A549 treated with AZD2906 at 1 μM for 4 hours (cell line): ENCODE measurements at places on chromosomes 1 and 21. TPM values are rescaled to one million over a fixed set of nuclear protein-coding genes. Genes with fewer than 3 reads are reported as not detected.

SPRR1A gene
- total RNA-seq = not detected in 5 replicates

VHLL gene
- total RNA-seq = not detected in 5 replicates

WNT9A gene
- total RNA-seq = 6.0 to 7.9 TPM (median 6.9 TPM) in 5 replicates

RAD54L gene
- 9.5 to 11.5 TPM (median 11.1 TPM) in 5 replicates for total RNA-seq

C1orf56 gene
- 5.4 to 7.8 TPM (median 6.7 TPM) in 5 replicates for total RNA-seq

SAMD13 gene
- 0.46 to 0.63 TPM (median 0.52 TPM) in 5 replicates for total RNA-seq

SETSIP gene
- total RNA-seq = not detected in 5 replicates

KRTAP7-1 gene
- total RNA-seq = not detected in 5 replicates

ARHGEF10L gene
- total RNA-seq = 5.6 to 7.2 TPM (median 6.7 TPM) in 5 replicates

KCNH1 gene
- total RNA-seq = 1.8 to 2.9 TPM (median 2.1 TPM) in 5 replicates

HTR6 gene
- 0.12 to 0.22 TPM (median 0.13 TPM) in 5 replicates for total RNA-seq

AKT3 gene
- total RNA-seq = 16.6 to 23.3 TPM (median 21.7 TPM) in 5 replicates

IVL gene
- total RNA-seq = 0.06 to 0.18 TPM (median 0.11 TPM) in 4 of 5 replicates, not detected in the other

FCGR1A gene
- not detected in 5 replicates for total RNA-seq

ANGPTL3 gene
- total RNA-seq = not detected in 5 replicates

SLAMF1 gene
- total RNA-seq = not detected in 5 replicates

TSPEAR gene
- not detected in 5 replicates for total RNA-seq

TPTE gene
- not detected in 5 replicates for total RNA-seq

ATP1A2 gene
- total RNA-seq = 0.08 to 0.19 TPM (median 0.15 TPM) in 5 replicates

SERPINC1 gene
- total RNA-seq = 0.07 to 0.14 TPM (median 0.07 TPM) in 3 of 5 replicates, not detected in the others

CD5L gene
- total RNA-seq = not detected in 5 replicates

HCRTR1 gene
- total RNA-seq = 0.09 TPM in 1 of 5 replicates, not detected in the others

NR5A2 gene
- total RNA-seq = 2.6 to 4.4 TPM (median 3.2 TPM) in 5 replicates
